HFFc6 (cell line): ENCODE measurements at places on chromosomes 2 and 18. TPM values are rescaled to one million over a fixed set of nuclear protein-coding genes. Genes with fewer than 3 reads are reported as not detected.

- peak; percentile 94 for DNase-seq
- no peaks in the 10 kb centered on the region for H3K36me3 ChIP-seq
- H3K27me3 ChIP-seq = peaks cover 3% of the 10 kb centered on the region; the same call in 1 of the 2 replicates
- peaks cover 78% of the 10 kb centered on the region for H3K4me1 ChIP-seq
Observed at GRCh38 chr2:68828887-68829708, 42.1 kb downstream of the BMP10 start.

DNA sequence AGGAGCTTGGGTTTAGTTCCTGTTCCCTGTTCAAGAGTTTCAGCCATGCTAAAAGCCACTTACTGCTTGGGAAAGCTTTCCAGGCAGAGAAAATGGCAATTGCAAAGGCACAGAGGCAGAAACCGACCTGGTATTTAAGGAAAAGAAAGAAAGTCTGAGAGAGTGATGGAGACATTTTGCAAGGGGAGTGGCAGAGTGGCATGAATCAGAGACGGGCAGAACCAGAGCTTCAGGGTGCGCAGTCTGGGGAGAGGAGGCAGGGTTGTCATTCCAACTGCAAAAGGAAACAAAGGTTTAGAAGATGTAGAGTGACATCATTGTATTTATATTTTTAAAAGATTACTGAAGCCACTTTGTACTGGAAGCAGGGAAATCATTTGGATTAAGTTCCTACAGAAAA, 14.9 kb upstream of the GNAL start:
- H3K27ac ChIP-seq = no peak overlapping the region
- no peaks in the 10 kb centered on the region for H3K36me3 ChIP-seq
- no peaks in the 10 kb centered on the region for H3K4me1 ChIP-seq
- H3K27me3 ChIP-seq = peaks cover 26% of the 10 kb centered on the region
- DNase-seq = no peak

Gene SKA1
- total RNA-seq = 6.2 to 18.0 TPM (median 14.4 TPM) in 3 replicates

- no peak overlapping the region for H3K4me3 ChIP-seq
- H3K27me3 ChIP-seq = no peaks in the 10 kb centered on the region
- peaks cover 5% of the 10 kb centered on the region; the same call in 1 of the 2 replicates for H3K36me3 ChIP-seq
- H3K27ac ChIP-seq = no peak overlapping the region
Observed at GRCh38 chr2:145067549-145068030, 547.7 kb upstream of the ZEB2 start.

Gene GPR55
- not detected in 3 replicates for total RNA-seq

- H3K36me3 ChIP-seq = peaks cover 55% of the 10 kb centered on the region
- no peak overlapping the region for H3K4me3 ChIP-seq
- DNase-seq = no peak
Observed at GRCh38 chr18:70037431-70038061, 89.9 kb upstream of the CD226 start.

Gene CFC1
- total RNA-seq = not detected in 3 replicates

Gene MPP4
- 2.7 to 5.3 TPM (median 4.3 TPM) in 3 replicates for total RNA-seq

- no peak for DNase-seq
- no peak overlapping the region for H3K27ac ChIP-seq
- peaks cover 2% of the 10 kb centered on the region for H3K27me3 ChIP-seq
- H3K4me3 ChIP-seq = no peak overlapping the region
- no peaks in the 10 kb centered on the region for H3K4me1 ChIP-seq
- no peaks in the 10 kb centered on the region for H3K36me3 ChIP-seq
Observed at GRCh38 chr2:198279026-198279425, 474.6 kb downstream of the PLCL1 start.

- H3K36me3 ChIP-seq = peaks cover 12% of the 10 kb centered on the region
- H3K4me1 ChIP-seq = peaks cover 28% of the 10 kb centered on the region
- no peak for DNase-seq
- peak overlapping the region; percentile 73 for H3K27ac ChIP-seq
Observed at GRCh38 chr2:74206180-74206688, 7.8 kb downstream of the MTHFD2 start.

Gene DSC3
- not detected in 3 replicates for total RNA-seq

GRCh38 chr2:61371027-61371426, 99.9 kb downstream of the USP34 start:
- DNase-seq = peak; percentile 10
- peaks cover 53% of the 10 kb centered on the region for H3K36me3 ChIP-seq
- H3K4me1 ChIP-seq = peaks cover 11% of the 10 kb centered on the region
- H3K4me3 ChIP-seq = no peak overlapping the region

DNA sequence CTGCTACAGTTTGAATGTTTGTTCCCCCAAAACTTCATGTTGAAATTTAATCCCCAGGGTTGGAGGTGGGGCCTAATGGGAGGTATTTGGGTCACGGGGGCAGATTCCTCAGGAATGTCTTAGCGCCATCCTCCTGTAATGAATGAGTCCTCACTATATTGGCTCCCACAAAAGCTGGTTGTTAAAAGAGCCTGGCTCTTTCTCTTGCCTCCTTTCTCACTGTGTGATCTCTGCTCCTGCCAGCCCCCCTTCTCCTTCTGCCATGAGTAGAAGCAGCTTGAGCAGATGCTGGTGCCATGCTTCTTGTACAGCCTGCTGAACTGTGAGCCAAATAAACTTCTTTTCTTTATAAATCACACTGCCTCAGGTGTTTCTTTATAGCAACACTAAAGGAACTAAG, 721.0 kb upstream of the PKDCC start:
- no peak for DNase-seq
- H3K36me3 ChIP-seq = no peaks in the 10 kb centered on the region
- no peak overlapping the region for H3K4me3 ChIP-seq
- no peaks in the 10 kb centered on the region for H3K27me3 ChIP-seq
- no peaks in the 10 kb centered on the region for H3K4me1 ChIP-seq
- H3K27ac ChIP-seq = no peak overlapping the region

DNA sequence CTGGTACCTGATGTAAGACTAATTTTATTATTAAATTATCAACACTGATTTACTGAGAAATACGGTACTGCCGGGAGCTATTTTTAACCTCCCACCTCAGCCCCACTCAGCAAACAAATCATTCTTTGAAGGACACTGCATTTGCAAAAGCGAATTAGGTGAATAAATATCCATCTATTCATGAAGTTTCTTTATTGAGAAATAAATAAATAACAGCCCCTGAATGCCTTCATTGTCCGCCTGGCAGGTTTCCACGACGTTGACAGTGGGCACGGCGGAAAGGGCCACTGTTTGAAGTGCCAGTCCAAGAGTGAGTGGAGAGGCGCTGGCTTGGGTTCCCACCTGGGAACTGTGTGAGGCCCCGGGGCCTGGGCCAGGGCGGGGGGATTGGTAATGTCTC, 15.7 kb downstream of the C1QL2 start:
- H3K4me3 ChIP-seq = no peak overlapping the region
- H3K27me3 ChIP-seq = peaks cover 18% of the 10 kb centered on the region
- H3K27ac ChIP-seq = no peak overlapping the region

DNA sequence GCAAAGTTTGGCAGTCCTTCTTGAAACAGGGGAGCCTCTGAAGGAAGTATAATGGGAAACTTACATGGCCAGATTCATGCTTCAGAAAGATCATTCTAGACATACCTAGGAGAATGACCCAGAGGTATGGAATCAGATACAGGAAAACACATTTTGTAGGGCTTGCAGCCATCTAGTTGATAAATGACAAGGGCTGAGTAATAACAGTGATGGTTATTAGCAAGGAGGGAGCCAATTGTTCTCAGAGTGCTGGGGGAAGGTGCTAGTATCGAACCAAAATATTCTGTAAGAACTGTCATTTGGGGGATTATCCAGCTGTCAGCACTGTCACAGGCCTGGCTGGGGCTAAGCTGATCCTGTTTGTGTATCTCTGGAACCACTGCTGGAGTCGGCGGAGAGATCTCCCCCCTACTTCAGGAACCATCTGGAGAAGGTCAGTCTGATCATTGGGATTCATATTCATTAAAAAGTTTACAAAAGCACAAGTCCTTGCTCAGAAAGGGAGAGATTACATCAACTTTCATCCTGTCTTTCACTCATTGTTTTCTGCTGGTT, 113.8 kb upstream of the THSD7B start:
- H3K36me3 ChIP-seq = no peaks in the 10 kb centered on the region
- no peak overlapping the region for H3K4me3 ChIP-seq
- no peak overlapping the region for H3K27ac ChIP-seq
- no peaks in the 10 kb centered on the region for H3K4me1 ChIP-seq
- no peaks in the 10 kb centered on the region; the same call in 1 of the 2 replicates for H3K27me3 ChIP-seq
- DNase-seq = no peak

Gene TAF4B
- 1.4 to 2.1 TPM (median 1.9 TPM) in 3 replicates for total RNA-seq

GRCh38 chr2:176565641-176566323, 296.5 kb downstream of the MTX2 start:
- peaks cover 74% of the 10 kb centered on the region for H3K4me1 ChIP-seq
- H3K27me3 ChIP-seq = peaks cover 6% of the 10 kb centered on the region; the same call in 1 of the 2 replicates
- no peaks in the 10 kb centered on the region for H3K36me3 ChIP-seq
- peak overlapping the region; percentile 16; the same call in 1 of the 2 replicates for H3K27ac ChIP-seq
- H3K4me3 ChIP-seq = no peak overlapping the region; the same call in 1 of the 2 replicates
